ENCODE measurements at places on chromosomes 7 and 10. TPM values are rescaled to one million over a fixed set of nuclear protein-coding genes. Genes with fewer than 3 reads are reported as not detected.
A peak's percentile ranks its signal among the peaks of the same experiment; 100 is the strongest.

- H3K4me1 ChIP-seq = no peaks in the 10 kb centered on the region
- no peaks in the 10 kb centered on the region for H3K27me3 ChIP-seq
- H3K27ac ChIP-seq = no peak overlapping the region
These were observed 51.2 kb upstream of the ABI1 start for GRCh38 chr10:26911811-26912461.

- H3K27ac ChIP-seq = no peak overlapping the region
- no peak overlapping the region for H3K4me3 ChIP-seq
- H3K4me1 ChIP-seq = no peaks in the 10 kb centered on the region
- no peak for DNase-seq
- H3K36me3 ChIP-seq = no peaks in the 10 kb centered on the region
- H3K27me3 ChIP-seq = no peaks in the 10 kb centered on the region
These were observed 30.6 kb upstream of the CTBP2 start for GRCh38 chr10:125190946-125191345.

Gene UBTD1
- 2.0 TPM for polyA plus RNA-seq

Gene EN2
- polyA plus RNA-seq = not detected

GRCh38 chr10:78278058-78278404, 244.4 kb downstream of the RPS24 start:
- no peaks in the 10 kb centered on the region for H3K36me3 ChIP-seq
- no peak for DNase-seq
- no peaks in the 10 kb centered on the region for H3K4me1 ChIP-seq
- no peaks in the 10 kb centered on the region for H3K27me3 ChIP-seq
- H3K4me3 ChIP-seq = no peak overlapping the region
- no peak overlapping the region for H3K27ac ChIP-seq

DNA sequence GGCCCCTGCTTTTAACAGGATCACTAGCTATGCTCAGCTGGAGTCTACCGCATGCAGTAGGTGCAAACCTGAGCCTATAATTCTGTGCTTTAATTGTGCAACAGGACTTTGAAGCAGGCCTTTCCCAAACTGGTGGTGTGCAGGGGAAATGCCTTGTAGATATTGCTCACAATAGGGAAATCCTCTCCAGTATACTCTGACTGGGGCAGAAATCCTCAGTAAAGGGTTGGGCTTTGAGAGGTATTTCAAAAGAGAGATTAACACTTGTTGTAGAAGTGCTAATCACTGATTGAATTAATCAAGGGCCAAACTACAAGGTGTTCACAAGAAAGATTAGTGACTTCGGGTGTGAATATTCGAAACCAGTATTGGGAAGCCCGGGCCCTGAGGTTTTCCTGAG, 58.5 kb upstream of the EXOC6 start:
- no peaks in the 10 kb centered on the region for H3K27me3 ChIP-seq
- no peak overlapping the region for H3K27ac ChIP-seq
- no peaks in the 10 kb centered on the region for H3K36me3 ChIP-seq
- no peaks in the 10 kb centered on the region for H3K4me1 ChIP-seq

- no peak overlapping the region for H3K4me3 ChIP-seq
- no peak for DNase-seq
- H3K4me1 ChIP-seq = peaks cover 10% of the 10 kb centered on the region
- H3K36me3 ChIP-seq = no peaks in the 10 kb centered on the region
- no peak overlapping the region for H3K27ac ChIP-seq
These were observed 74.6 kb upstream of the FRMD4A start for GRCh38 chr10:14405076-14406065.

Gene CHST15
- polyA plus RNA-seq = not detected

DNA sequence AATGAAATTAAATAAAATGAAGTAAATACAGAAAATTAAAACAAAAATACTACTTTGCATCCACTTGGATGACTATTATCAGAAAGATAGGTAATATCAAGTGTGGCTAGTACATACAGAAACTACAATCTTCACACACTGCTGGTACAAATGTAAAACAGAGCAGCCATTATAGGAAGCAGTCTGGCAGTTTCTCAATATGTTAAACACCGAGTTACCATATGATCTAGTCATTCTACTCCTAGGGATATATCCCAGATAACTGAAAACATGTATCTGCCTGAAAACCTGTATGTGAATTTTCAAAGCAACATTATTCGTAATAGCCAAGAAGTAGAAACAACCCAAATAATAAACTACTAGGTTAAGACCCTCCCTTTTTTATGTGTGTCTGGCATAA, 33.4 kb downstream of the LARP4B start:
- H3K4me3 ChIP-seq = no peak overlapping the region
- no peaks in the 10 kb centered on the region for H3K36me3 ChIP-seq
- no peak overlapping the region for H3K27ac ChIP-seq
- H3K27me3 ChIP-seq = no peaks in the 10 kb centered on the region
- DNase-seq = no peak

DNA sequence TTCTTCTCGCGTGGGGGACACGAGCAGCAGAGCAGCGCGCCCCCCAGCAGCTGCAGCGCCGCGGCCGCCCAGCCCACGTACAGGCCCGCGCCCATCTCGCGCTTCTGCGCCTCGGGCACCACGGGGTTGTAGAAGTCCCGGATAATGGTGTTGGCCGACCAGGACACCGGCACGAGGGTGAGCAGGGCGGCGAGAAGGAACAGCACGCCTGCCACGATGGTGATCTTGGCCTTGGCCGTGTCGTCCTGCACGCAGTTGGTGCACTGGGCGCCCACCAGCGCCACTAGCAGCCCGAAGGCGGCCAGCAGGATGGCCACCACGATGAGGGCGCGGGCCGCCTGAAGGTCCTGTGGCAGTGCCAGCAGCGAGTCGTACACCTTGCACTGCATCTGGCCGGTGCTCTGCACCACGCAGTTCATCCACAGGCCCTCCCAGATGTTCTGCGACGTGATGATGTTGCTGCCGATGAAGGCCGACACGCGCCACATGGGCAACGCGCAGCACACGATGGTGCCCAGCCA, 529 bp downstream of the CLDN3 start:
- H3K4me3 ChIP-seq = no peak overlapping the region
- H3K36me3 ChIP-seq = no peaks in the 10 kb centered on the region
- no peak for DNase-seq
- H3K4me1 ChIP-seq = no peaks in the 10 kb centered on the region
- no peak overlapping the region for H3K27ac ChIP-seq
- H3K27me3 ChIP-seq = no peaks in the 10 kb centered on the region

GRCh38 chr10:74937266-74937856, 111.0 kb downstream of the KAT6B start:
- no peak for DNase-seq
- no peak overlapping the region for H3K4me3 ChIP-seq
- no peaks in the 10 kb centered on the region for H3K4me1 ChIP-seq
- H3K36me3 ChIP-seq = no peaks in the 10 kb centered on the region
- H3K27ac ChIP-seq = no peak overlapping the region

Gene ICA1
- polyA plus RNA-seq = 3.3 TPM

- H3K36me3 ChIP-seq = no peaks in the 10 kb centered on the region
- H3K27me3 ChIP-seq = no peaks in the 10 kb centered on the region
- no peak overlapping the region for H3K4me3 ChIP-seq
- no peak for DNase-seq
- no peaks in the 10 kb centered on the region for H3K4me1 ChIP-seq
These were observed 82.2 kb downstream of the EPDR1 start for GRCh38 chr7:38002689-38003088.

Gene AHR
- polyA plus RNA-seq = 7.3 TPM

Gene REPIN1
- polyA plus RNA-seq = 60.8 TPM

GRCh38 chr7:100483722-100484672, at the start of gene NYAP1:
TSS of gene NYAP1 (plus strand) at chr7:100483927. CDS start at chr7:100485312, 1,385 bp downstream.
- H3K27ac ChIP-seq = peak within 1 kb of the TSS; percentile 39
- H3K4me3 ChIP-seq = peak within 1 kb of the TSS; percentile 66
- no peaks in the 10 kb centered on the region for H3K27me3 ChIP-seq
- H3K4me1 ChIP-seq = peaks cover 19% of the 10 kb centered on the region

GRCh38 chr7:23358152-23358674, 59.1 kb downstream of the MALSU1 start:
- no peaks in the 10 kb centered on the region for H3K36me3 ChIP-seq
- no peak overlapping the region for H3K27ac ChIP-seq
- H3K4me1 ChIP-seq = no peaks in the 10 kb centered on the region
- no peak for DNase-seq

DNA sequence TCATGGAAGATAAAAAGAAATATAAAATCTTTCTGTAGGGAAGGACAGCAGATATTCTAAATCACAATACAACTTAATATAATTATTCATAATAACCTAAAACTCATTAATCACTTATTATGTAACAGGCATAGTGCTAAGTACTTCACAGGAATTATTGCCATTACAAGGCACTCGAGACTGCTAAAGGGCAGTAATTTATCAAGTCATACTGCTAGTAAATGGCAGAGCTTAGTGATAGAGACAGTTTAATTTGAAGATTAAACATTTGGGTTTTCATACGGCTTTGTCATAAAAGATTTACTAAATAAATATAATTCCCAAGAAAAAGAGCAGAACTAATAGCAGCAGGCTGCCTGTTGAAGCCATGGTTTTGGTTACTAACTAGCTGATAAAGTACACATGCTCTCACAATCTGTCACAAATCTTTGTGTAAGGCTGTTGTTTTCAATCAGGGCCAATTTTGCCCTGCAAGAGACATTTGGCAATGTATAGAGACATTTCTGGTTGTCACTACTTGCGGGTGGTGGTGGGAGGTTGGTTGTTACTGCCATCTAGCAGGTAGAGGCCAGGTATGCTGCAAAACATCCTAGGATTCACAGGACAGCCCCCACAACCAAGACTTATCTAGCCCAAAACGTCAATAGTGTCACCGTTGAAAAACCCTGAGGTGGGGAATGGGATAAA, 233.3 kb upstream of the CACNA2D1 start:
- no peak overlapping the region for H3K4me3 ChIP-seq
- no peaks in the 10 kb centered on the region for H3K27me3 ChIP-seq
- H3K36me3 ChIP-seq = no peaks in the 10 kb centered on the region
- H3K4me1 ChIP-seq = peaks cover 23% of the 10 kb centered on the region

Gene PDAP1
- polyA plus RNA-seq = 32.8 TPM

Data from CD8-positive, alpha-beta memory T cell (primary cell).